ENCODE measurements at places on chromosomes 4 and X. TPM values are rescaled to one million over a fixed set of nuclear protein-coding genes. Genes with fewer than 3 reads are reported as not detected.

The MAGEA10 gene
- not detected for total RNA-seq

The HSFX1 gene
- 0.09 TPM for total RNA-seq

The CRMP1 gene
- total RNA-seq, result not detected

The PAGE2B gene
- total RNA-seq, result not detected

The FRG1 gene
- 58.3 TPM for total RNA-seq

The C1GALT1C1 gene
- total RNA-seq, result 31.9 TPM

The SAGE1 gene
- not detected for total RNA-seq

The FAM114A1 gene
- 87.0 TPM for total RNA-seq

The ZAR1 gene
- not detected for total RNA-seq

The IGSF1 gene
- total RNA-seq, result 58.7 TPM

The GABRB1 gene
- total RNA-seq, result not detected

The AWAT2 gene
- not detected for total RNA-seq

The SPANXN1 gene
- not detected for total RNA-seq

The ATOH1 gene
- total RNA-seq, result not detected

The PPEF2 gene
- total RNA-seq, result not detected

The HSFX2 gene
- total RNA-seq, result not detected

The RRH gene
- total RNA-seq, result 0.22 TPM

The LEF1 gene
- total RNA-seq, result 0.22 TPM

The FHL1 gene
- total RNA-seq, result not detected

The LNX1 gene
- 0.62 TPM for total RNA-seq

The TMPRSS11F gene
- not detected for total RNA-seq

The SLC4A4 gene
- not detected for total RNA-seq

The MAGEA4 gene
- not detected for total RNA-seq

The PGAM4 gene
- not detected for total RNA-seq

The LANCL3 gene
- total RNA-seq, result not detected

The GPM6B gene
- total RNA-seq, result not detected

The UGT2B17 gene
- total RNA-seq, result not detected

The CHST7 gene
- total RNA-seq, result 2.6 TPM

The CXXC4 gene
- total RNA-seq, result not detected

The RGS12 gene
- total RNA-seq, result 21.0 TPM

The PAGE2 gene
- total RNA-seq, result not detected

The MAGED4B gene
- 51.3 TPM for total RNA-seq

The SLBP gene
- total RNA-seq, result 104 TPM

The RNF212 gene
- not detected for total RNA-seq

The CTSO gene
- total RNA-seq, result not detected

The NAA11 gene
- not detected for total RNA-seq

The SCD5 gene
- total RNA-seq, result not detected

The HMX1 gene
- not detected for total RNA-seq

The CXorf49 gene
- not detected for total RNA-seq

The CPZ gene
- total RNA-seq, result 0.38 TPM

The GPR173 gene
- not detected for total RNA-seq

The GPRASP2 gene
- total RNA-seq, result 1.6 TPM

The TMEM128 gene
- 19.4 TPM for total RNA-seq

The KLHL4 gene
- 0.13 TPM for total RNA-seq

The PPP2R2C gene
- total RNA-seq, result 1.2 TPM

The SMC1A gene
- total RNA-seq, result 73.4 TPM

The TXK gene
- total RNA-seq, result not detected

The CXCL8 gene
- 7.8 TPM for total RNA-seq

The SHISA3 gene
- not detected for total RNA-seq

The RUFY3 gene
- 25.3 TPM for total RNA-seq

The GATA1 gene
- not detected for total RNA-seq
